NCI-H510A treated with DMSO at 0.1 percent for 48 hours (cell line): ENCODE measurements at places on chromosomes 2 and 18.

GRCh38 chr2:108571286-108571685 is 37.0 kb downstream of the LIMS1 start:
- no peak for DNase-seq

DNA sequence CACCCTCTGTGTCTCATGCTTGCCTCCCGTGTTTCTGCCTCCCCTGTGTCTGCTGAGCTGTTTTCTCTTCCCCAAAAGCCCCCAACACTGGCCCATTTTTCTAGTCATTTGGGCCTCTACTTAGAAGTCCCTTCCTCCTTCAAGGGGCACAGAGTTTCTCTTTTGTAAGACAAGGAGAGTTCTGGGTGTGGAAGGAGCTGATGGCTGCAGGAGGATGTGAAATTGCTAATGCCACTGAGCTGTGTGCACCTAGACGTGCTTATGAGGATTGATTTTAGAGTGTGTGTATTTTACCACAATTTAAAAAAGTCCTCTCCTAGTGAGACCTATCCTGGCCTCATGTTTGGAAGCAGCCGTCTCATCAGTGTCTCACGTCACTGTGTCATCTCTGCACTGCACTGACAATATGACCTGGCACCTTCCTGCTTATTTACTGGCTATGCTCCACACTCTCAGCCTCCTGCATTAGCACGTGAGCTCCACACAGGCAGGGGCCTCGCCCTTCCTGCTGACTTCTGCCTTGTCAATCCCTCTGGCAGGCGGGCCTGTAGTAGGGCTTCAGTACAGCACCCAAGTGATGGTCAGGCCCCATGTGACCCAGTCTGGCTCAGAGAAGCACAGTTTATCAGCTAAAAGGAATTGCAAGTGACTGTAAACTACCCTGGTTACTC is 8.0 kb upstream of the MBP start:
- no peak for DNase-seq

DNA sequence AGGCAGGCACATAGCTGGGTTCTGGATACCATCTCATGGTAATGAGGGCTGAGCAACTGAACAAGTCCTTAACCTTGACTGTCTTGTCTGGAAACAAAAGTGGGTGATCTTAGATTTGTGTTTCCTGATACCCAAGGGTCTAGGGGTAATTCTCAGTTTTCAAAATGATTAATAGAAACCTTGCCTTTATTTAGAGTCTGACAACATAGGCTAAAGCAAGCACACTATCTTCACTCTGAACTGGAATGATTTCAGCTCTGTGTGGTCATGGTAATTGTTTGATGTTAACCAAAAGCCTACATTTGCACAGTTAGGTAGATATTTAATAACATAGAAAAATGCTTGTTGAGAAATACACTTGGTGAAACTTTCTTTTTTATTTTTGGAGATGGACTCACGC is 6.8 kb upstream of the LAMA3 start:
- DNase-seq: no peak

DNA sequence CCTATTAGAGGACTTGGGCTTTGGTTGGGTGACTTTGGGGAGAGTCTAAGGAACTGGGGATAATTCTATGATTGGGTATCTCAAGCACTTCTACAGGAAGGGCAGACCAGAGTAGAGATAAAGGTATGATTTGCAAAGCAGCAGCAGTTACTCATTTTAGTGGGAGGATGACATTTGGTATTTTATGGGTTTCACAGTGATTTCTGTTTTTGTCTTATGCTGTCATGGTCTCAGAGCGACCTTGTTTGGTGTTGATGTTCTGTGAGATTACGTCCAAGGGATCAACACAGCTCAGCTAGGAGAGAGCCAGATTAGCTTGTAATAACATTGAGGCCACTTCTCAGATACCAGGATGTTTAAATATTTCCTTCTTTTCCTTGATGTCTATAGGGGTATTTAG is 18.2 kb downstream of the TTR start:
- no peak for DNase-seq

DNA sequence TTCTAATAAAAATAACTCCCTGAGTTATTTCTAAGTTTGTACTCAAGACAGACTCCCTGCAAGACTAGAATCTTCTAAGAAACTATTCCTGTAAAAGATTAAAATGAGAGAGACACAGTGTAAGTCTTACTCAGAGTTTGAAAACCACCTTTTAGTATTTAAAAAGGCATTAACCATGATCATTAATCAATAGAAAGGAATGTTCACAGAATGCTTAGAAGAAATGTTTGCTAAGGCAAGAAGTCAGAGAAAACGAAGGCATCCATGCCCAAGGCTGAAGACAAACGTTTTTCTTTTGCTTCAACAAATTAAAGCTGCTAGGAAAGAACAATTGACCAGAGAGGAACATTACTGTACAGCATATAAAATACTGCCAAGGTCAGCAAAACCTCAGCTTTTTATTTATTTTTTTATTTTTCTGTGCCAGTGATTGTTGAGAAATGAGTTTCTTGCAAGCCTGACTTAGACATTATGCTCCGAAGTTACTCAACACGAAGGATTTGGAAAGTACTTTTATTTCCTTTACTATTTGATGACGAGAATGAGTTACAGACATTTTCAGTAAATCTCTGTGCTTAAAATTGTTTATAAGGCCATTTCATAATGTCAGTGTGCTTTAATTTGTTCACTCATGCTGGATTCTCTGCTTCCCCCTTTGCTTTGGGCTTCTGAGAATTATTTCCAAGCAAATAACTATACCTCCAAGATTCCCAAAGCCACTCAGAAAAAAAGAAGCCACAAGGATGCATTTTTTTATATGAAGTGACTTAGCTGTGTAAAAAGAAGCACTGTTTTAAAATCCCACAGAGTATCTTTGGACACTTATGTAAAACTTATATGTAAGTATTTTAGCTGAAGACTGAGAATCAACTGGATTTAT is 20.5 kb downstream of the RND3 start:
- no peak for DNase-seq
